Right ventricle myocardium inferior (tissue), 1 donor: ENCODE measurements at places on chromosomes 2 and 18.

DNA sequence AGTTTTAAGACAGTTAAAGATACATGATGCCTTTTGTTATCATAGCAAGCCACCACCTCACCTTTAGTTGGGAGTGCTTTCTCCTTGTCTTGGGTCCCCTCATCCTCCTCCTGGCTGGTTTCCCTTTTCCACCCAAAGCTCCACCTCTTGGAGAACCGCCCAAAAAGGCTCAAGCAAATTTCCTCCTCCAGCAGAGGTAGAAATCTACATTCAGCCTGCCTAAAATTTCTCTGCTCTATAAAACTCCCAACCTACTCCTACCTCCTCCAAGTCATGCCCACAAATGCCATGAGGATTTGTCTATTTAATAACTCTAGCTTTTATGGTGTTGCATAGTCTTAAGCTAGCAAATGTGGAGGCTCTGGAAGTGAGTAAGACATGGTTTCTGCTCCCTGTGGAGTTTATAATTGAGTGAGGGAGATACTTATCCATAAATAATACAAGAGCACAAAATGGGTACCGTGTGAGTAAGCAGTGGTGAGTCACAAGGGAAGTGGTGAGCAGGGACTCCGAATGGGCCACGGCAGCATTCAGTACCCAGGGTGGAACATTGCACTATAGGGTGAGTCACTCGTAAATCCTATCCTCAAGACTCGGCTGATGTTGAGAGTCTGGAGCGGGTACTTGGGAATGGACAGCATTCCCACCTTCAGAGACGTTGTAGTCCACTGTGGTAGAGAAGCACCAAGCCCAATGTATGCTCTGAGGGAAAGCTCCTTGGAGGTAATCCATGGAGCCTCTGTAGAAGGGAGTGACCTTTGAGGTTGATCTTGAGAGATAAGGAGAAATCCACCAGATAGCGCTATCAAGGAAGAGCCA, 146.3 kb downstream of the RTN4 start:
- DNase-seq = no peak

GRCh38 chr18:13427354-13427753, 208.8 kb downstream of the LDLRAD4 start:
- DNase-seq = no peak

DNA sequence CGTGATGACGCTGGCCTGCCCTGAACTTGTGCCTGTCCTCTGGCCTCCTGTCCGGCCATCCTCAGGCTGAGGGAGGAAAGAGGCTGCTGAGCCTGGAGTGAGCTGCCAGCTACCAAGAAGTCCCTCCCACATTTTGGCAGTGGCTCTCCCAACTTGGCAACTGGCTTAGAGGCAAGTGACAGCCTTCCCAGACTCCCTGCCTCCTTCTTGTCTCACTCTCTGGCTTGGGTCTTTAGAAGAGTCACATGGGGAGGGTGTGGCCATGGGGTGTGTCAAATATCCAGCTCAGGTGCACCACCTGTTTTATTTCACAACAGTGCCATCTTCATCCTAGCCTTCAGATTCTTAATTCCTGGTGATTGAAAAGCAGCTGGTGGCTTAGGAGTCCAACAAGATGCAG, 222.9 kb downstream of the PRKCE start:
- no peak for DNase-seq

DNA sequence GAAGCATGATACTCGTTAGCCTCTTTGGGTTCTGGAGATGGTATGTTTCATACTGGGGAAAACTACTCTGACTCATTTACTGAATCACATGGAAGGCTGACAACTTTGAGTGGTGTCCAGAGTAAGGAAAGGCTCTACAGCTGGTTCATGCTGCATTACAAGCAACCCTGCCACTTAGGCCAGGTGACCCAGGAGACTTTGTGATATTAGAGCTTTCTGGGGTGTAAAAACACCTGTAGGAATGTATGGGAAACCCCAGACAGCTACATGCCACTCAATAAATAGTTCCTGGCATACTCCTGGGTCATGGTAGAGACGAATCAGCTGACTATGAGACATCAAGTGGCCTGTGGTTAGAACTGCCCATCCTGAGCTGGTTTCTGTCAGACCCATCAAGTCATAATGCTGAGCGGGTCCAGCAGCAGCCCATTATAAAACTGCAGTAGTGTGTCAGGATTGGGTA, 21.3 kb upstream of the TCF7L1 start:
- DNase-seq = no peak

DNA sequence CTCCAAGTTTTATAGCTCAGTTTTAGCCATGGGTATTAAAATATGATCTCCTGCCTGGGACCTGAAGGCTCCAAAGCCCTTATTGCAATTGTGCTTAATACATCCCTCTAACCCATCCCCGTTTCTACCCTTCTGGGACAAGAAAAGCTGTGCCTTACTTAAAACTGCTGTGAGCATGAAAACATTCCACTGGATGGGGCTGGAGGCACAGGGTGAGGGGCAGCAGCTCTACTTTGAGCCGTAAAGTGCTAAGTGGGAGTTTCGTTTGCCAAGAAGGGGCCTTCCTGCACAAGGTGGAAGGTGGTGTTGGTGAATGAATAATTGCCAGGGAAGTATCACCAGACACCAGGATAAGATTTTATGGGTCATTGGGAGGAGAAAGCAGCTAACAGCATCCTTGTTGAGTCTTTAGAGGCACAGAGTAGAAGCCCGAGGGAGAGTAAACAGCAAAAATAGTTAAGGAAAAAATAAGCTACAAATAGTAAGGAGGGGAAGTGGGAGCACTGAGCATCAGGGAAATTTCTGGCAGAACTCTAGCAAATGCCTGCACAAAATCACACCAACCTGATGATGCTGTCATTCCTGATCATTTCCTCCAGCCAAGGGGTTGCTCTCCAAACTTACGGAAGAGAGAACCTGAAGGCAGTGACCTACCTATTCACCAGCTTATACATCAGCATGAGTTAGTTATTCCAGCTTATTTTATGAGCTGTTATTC, 218.4 kb downstream of the MREG start:
- no peak for DNase-seq

- peak; percentile 88 for DNase-seq
These were observed 15.6 kb upstream of the ASAP2 start for GRCh38 chr2:9191041-9191481.

GRCh38 chr18:61019338-61020301, 313.6 kb upstream of the CDH20 start:
- DNase-seq = no peak

DNA sequence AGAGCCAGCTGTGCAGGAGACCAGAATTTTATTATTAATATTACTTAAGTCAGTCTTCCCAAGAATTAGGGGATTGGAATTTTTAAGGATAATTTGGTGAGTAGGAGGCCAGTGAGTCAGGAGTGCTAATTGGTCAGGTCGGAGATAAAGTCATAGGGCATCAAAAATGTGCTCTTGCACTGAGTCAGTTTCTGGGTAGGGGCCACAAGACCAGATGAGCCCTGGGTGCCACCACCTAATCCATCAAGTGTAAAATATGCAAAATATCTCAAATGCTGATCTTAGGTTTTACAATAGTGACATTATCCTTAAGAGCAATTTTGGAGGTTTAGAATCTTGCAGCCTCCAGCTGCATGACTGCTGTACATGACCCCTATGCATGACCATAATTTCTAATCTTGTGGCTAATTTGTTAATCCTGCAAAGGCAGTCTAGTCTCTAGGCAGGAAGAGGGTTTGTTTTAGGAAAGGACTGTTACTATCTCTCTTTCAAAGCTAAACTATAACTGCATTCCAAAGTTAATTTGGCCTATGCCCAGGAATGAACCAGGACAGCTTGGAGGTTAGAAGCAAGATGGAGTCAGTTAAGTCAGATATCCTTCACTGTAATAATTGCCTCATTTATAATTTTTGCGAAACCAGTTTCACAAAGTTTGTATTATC, 215.9 kb downstream of the RNF152 start:
- no peak for DNase-seq

DNA sequence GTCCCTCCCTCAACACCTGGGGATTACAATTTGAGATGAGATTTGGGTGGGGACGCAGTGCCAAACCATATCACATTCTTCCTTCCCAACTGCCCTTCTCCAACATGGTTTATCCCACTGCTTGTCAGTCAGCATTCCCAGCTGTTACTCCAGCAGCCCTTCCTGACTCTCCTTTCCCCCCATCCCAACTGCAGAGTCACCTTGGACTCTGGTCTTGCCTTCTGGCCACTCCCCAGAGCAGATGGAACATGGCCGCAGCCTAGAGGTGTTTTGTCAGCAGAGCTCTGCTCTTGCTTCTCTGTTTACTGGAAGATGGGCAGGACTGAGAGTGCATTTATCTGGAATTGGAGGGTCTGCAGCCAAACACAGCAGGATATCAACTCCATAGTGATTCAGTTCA, 51.2 kb upstream of the MEX3C start:
- no peak for DNase-seq

DNA sequence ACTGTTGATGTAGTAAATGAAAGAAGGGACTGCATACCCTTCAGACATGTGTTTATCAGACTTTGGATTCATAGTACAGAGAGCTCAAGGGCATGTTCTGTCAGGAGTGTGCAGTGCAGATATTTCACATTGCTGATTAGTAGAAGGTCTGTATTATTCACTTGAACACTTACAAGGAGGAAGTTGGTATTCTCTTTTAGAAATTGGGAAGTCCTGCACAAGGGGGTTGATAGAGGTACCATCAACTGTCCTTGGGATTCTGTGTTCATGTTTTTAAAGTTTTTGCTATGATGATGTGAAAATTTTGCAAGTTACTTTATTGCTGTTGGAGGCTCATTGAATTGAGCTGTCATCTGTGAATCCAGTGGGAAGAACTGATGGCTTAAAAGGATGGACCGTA, 6.7 kb downstream of the PSMD1 start:
- no peak for DNase-seq

DNA sequence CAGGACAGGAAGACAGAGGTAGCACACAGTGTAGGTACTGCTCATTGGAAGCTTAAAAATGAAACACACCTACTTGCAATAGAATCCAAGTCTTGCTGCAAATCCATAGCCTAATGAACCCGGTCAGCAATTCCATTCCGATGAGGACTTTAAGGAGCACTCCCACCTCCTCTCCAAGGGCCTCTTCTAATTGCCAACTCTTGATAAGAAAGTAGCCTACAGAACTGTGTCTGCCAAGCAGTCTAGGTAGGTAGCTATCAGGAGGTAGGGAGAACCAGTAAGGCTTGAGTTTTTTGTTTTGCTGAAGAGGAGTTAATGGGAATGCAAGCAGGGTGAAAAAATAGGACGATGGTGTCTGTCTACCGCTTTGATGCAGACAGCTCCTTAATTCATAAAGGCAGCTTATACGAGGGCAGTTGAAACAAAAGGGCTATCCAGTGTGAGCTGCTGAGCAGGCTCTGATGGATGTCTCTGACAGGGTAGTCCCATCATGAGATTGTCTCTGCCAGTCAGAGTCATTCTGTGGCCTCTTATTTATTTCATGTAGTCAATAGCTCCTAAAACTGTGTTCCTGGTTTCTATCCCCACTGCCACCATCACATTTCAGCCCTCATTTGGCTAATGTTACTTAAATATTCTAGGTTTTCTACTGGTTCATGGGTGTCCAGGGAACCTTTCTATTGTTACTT, 155.6 kb upstream of the DNMT3A start:
- no peak for DNase-seq

DNA sequence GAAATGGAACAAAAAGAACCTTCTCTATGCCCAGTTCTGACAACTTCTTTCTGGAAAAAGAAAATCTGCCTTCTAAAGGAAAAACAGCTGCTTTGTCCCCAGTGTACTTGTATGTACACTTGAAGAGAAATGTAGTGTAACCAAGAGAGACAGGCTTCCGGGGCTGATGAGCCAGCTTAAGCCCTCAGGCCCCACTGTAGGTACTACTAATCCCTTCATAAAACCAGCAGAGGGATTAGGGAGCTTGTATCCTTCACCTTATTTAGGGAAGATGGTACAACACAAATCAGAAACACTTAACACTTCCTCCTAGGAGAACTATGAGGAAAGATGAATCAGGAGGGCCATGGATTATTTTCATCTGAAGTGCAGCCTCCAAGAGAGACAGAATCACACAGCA, 18.8 kb upstream of the SUCLG1 start:
- no peak for DNase-seq

DNA sequence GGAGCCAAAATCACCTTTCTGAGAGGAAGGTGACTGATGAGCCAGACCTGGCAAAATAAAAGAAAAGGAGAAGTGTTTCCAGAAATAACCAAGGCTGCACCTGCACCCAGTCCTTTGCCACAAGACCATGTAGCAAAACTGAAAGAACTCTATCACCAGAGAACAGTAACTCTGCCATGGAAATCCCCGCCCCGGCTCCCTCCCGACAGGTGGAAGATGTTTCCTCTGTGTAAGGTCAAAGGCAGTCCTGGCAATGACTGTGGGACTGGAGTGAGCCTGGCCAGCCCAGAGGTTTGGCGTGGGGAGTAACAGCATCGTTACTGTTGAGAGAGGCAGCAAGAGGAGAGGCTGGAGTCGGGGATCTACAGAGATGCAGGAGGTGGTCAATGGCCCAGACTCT, 42.3 kb downstream of the SPRED2 start:
- no peak for DNase-seq

DNA sequence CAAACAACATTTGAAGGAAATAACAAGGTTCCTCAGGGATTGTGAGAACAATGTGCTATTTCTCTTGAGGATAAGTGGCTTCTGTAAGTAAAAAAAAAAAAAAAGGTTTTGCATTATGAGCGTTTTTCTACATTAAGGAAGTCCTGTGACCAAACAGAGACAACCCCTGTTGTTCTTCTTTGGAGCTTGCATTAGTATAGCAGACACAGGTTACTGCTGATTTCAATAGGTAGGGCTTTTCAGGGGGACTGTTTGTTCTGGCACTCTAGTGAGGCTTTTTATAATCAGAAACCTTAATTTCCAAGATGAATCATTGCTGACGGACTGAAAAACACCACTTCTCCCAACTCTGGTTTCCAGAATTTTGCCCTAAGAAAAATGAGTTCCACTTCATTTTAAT, 8.2 kb downstream of the DPP10 start:
- no peak for DNase-seq

DNA sequence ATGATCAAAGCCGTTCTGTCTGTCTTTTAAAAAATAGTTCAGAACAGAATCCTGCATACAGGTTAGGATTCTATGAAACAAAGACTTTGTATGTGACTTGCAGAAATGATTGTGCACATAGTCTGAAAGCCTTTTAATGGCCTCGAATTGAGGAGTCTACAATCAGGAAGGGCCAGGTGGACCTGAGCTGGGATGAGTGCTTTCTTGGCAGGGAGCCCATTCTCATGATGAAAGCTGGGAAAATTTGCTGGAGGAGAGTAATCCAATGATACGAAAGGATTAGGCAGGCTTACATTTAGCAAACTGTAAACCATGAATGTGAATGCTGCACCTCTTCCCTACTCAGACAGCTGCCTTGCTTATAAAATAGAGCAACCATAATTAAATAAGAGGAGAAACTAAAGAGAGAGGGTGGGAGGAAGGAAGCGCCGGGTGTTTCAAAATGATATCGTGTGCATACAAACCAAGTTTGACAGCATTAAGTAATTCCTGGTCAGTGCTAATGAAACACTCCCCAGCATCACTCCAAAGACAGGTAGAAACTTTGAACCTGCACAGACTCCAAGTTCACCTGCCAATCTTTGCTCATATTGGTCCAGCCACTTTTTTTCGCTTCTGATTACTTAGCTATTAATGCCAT, 23.7 kb upstream of the CXCR4 start:
- no peak for DNase-seq
